DMS53 (cell line): ENCODE measurements at places on chromosomes 7 and 10.

DNA sequence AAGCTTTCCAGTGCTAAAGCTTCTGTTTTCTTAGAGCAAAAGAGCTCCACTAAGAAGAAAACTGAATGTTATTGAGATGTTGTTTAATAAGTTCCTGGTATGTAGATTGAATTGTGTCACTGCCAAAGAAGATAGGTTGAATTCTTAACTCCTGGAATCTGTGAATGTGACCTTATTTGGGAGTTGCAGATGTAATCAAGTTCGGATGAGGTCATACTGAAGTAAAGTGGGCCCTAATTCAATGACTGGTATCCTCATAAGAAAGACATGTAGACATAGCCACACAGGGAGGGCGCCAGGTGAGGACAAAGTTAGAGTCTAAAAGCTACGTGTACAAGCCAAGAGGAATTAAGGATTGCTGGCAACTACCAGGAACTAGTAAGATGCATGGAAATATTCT is 732.1 kb upstream of the C7orf33 start:
- DNase-seq = no peak

GRCh38 chr10:77192402-77192801 is 445.2 kb downstream of the KCNMA1 start:
- peak; percentile 26 for DNase-seq

DNA sequence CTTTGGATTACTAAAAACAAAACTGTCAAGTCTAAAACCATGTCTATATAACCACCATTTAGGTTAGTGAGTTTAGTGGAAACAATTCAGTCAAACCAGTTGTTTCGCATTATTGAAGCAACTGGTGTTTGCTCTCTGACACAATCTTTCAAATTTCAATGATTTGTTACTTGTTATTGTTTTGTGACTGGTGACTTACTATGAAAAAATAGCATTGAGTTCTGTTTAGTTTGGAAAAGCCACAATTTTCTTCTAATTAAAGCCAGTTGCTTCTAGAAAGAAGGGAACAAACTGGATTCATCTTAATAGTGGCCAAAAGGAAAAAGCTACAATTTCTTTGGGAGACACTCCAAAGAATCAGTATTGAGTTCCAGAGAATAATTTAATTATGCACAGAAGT is 30.4 kb downstream of the LAMB4 start:
- no peak for DNase-seq

GRCh38 chr7:6675807-6676405 is 30.8 kb downstream of the ZNF12 start:
- DNase-seq = peak; percentile 37

DNA sequence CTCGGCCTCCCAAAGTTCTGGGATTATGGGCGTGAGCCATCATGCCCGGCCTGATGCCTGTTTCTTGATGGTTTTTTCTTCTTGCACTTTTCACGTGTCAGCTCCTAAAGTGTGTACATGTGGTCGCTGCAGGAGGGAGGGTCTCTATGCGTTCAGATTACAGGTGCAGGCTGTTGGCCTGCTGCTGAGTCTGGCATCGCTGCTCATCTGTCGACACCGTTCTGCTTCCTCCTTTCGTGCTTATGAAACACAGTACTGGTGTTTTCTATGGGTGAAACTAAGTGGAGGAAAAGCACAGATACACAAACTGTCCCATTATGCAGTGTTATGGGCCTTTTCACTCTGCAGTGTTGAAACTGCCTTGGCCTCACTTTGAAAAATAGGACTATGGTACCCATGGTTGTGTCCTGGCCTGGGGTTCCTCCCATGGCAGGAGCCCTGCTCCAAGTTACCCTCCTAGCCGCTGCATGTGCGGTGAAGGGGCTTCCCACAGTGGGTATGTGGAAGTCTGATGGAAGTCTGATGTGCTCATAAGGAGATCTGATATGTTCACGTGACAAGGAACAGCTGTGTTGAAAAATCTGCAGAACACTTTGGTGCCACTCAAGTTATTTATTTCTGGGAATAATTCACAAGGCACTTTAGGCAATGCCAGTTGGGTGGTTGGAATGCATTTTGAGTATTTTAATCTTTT is 23.5 kb downstream of the OGDH start:
- DNase-seq = no peak

- no peak for DNase-seq
Measured at GRCh38 chr10:75101416-75102251, 9.8 kb upstream of the SAMD8 start.

GRCh38 chr10:78651287-78651686 is 417.5 kb upstream of the ZMIZ1 start:
- DNase-seq = no peak
